ENCODE measurements at places on chromosomes 6 and 20.

DNA sequence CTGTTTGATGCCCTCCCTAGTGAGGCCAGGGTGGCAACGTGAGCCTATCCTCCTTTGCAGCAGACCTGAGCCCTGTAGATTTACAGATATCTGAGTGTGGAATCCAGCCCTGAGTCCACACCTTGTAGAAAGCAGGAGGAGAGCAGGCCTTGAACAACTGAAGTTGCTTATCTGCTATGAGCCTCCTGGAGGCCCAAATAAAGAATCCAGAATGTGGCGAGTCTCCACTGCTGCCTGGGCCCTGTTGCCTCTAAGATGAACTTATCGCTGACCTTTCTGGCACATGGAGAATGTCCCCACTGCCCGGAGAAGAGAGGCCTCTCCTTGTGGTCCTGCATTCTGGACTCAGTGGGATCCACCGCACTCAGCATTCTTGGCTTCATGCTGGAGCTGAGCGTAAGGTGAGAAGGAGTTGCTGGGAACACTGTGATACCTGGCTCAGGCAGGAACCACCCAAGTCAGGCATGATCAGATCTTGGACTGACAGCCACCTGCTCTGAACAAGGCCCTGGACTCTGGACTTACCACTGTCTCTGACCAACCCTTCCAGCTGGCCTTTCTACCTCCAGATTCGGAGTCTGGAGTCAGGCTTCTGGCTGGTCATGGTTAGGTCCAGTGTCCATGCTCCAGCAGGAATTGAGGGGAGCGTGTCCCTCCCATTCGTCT, 5.8 kb upstream of the MANBAL start:
- DNase-seq, result no peak

DNA sequence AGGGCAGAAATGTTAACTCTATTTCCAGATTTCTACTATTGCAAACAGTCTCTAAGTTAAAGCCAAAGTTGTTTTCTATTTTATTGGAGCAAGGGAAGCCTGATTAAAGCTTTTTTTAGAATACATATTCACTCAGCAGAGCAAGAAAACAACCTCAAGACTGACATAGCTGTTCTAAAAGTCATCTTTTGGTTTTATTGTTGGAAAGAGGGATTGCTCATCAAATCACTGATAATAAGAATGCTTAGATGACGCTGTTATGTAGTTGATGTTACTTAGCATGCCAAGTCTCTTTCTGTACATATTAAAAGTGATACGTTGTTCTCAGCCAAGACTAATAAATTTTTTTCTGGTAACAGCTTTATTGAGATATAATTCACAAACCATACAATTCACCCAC, 172.6 kb upstream of the LAMA2 start:
- DNase-seq, result no peak

DNA sequence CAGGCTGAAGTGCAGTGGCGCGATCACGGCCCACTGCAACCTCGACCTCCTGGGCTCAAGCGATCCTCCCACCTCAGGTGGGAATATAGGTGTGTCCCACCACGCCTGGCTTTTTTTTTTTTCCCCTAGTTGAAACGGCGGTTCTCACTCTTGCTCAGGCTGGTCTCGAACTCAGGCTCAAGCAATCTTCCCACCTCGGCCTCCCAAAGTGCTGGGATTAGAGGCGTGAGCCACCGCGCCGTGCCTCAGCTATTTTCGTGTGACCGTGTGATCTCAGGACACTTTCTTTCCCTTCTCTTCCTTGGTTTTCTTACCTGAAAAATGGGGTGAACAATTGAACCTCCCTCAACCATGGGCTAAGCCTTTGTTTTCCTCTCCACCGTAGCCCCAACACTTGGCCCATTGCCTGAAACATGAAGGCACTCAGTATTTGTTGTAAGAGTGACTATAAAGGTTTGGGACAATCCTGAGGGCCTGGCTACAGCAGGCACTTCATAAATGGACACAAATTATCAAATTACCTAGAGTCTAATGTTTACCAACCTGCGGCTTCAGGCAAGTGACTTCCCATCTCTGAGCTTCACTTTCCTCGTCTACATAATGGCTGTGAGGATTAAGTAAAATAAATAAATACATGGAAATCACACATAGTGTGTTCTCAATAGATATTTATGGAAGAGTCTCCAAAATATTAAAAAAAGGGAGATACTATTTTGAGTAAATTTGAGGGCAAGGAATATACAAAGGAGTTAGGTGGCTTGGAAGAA, 31.4 kb upstream of the ID1 start:
- DNase-seq, result peak; percentile 97

GRCh38 chr6:17865243-17865642, 122.2 kb downstream of the KIF13A start:
- DNase-seq, result no peak

GRCh38 chr6:143732536-143732935, 54.8 kb downstream of the PHACTR2 start:
- DNase-seq, result no peak

- no peak for DNase-seq
Measured at GRCh38 chr6:104218116-104218515, 641.6 kb downstream of the HACE1 start.

- no peak for DNase-seq
Measured at GRCh38 chr6:35668096-35668495, 20.6 kb downstream of the FKBP5 start.

DNA sequence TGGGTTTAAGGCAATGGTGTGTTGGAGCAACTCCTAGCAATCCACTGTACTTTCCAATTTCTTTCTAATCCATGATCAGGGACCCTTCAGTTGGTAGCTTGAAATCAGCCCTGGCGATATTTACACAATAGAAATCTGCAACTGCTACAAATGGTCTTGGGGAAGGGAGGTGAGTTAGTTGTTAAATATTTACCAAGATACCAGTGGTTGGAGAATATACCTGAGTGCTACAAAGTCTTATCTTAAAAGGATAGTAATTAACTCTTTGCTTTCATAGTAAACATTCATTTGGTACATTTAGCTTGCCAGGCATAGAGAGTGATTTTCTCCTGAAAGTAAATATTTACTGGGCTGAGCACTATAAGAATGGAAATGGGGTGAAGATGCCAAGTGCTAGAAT, 568.2 kb downstream of the BCKDHB start:
- DNase-seq, result no peak

DNA sequence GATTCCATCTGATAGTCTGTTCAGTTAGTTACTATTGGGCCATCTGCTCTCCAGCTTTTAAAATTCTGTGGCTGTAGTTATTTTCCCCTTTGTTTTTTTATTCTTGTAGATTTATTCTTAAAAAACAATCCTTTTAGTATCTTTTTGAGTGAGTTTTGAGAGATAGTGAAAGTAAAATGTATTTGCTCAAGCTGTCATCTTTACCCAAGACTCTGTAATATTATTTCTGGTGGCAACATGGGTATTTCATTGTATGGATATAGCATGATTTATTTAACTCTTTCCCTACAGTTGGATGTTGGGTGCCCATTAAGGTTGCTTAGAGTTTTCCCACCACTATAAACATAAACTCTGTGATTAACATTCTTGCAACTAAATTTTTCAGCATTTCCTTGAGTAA, 24.6 kb downstream of the STK4 start:
- no peak for DNase-seq

DNA sequence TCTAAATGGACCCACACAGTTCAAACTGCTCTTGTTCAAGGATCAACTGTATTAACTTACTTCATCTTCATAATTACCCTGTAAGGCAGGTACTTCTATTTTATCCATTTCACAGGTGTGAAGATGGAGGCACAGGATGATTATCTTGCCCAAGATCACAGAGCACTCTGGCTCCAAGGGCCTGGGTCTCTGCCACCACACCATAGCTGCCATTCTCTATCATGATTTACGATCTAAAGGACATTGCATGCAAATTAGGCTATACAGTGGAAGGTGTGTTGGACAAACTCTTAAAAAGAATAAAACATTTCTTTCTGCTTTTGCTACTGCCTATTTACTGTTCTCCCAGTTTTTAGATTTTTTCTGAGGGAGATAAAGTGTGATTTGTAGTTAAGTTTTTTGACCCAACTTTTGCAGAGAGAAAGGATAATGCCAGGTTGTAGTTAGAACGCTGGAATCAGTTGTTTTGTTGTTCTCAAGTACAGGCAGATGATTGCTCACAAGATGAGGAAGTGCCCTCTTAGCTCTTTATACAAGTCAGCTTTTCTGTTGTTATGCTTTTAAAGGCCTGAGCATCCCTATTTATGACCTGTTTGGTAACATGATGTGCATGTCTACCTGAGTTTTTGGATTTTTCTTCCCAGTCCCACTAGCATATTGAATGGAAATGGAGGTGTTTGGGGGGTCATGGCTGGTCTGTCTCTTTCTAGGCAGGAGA, 247.9 kb downstream of the ZFAND3 start:
- peak; percentile 44 for DNase-seq

DNA sequence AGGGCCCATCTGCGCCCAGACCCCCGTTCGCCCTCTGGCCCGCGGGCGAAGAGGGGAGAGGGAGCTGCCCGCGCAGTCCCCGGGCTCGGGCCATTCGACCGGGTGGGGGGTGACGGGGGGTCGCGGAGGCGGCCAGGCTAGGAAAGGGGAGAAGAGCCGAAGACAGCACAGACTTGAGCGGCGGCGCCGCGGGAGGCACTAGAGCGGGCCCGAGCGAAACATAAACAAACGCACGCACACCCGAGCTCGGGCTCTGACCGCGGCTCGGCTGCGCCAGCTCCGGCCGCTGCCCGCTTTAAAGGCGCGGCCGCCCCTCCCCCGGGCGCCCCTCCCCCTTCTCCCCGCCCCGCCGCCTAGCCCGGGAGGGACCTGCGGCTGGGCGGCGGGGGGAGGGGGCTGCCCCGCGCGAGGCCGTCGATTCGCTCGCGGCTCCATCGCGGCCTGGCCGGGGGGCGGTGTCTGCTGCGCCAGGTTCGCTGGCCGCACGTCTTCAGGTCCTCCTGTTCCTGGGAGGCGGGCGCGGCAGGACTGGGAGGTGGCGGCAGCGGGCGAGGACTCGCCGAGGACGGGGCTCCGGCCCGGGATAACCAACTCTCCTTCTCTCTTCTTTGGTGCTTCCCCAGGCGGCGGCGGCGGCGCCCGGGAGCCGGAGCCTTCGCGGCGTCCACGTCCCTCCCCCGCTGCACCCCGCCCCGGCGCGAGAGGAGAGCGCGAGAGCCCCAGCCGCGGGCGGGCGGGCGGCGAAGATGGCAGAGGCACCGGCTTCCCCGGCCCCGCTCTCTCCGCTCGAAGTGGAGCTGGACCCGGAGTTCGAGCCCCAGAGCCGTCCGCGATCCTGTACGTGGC, at the start of gene FOXO3:
Gene FOXO3, plus strand, starts transcription at position 455 of the 846 bp plus-strand sequence. Its CDS starts 292 bp downstream, at position 747.
- peak; percentile 88 for DNase-seq

- DNase-seq, result no peak
Measured at GRCh38 chr20:51687108-51687507, 81.1 kb downstream of the ATP9A start.

DNA sequence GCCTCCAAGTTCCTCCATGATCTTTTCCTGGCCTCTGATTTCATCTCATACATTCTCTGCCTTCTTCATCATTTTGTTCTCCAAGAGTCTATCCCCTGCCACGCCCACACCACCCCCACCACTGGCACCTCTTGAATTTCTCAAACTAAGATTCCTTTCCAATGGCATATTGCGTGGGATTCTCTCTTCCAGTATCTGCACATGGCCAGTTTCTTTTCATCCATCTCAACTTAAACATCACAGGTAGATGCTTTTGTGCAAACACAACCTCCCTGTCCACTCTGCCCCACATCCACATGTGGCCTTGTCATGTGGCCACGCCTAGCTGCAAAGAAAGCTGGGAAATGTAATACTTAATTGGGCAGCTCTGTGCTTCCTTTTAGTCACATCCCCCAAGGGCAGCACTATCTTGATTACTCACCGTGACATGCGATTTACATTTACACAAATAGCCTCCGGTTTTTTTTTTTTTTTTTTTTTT, 33.4 kb upstream of the ZMYND8 start:
- no peak for DNase-seq

GRCh38 chr6:165961233-165961632, 206.4 kb downstream of the TBXT start:
- no peak for DNase-seq

GRCh38 chr20:11012975-11013374, 339.2 kb upstream of the JAG1 start:
- no peak for DNase-seq

DNA sequence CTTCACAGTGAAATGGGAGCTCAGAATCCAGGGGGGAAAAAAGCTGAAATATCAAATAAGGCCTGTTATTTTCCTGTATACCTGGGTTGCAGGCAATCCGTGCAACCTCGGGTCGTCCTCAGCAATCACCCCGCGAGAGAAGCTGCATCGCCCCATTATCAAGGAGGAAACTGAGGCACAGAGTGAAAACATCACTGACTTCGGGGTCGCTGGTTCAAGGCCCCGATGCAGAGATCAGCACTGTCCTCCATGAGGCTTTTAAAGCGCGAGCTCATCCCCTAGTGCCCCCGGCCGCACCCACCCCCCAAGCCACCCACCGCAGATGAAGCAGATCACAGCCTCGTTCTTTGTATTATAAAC, 203.9 kb downstream of the PREX1 start:
- no peak for DNase-seq

GRCh38 chr6:43990627-43991619, 136.3 kb downstream of the MRPL14 start:
- peak; percentile 60 for DNase-seq

DNA sequence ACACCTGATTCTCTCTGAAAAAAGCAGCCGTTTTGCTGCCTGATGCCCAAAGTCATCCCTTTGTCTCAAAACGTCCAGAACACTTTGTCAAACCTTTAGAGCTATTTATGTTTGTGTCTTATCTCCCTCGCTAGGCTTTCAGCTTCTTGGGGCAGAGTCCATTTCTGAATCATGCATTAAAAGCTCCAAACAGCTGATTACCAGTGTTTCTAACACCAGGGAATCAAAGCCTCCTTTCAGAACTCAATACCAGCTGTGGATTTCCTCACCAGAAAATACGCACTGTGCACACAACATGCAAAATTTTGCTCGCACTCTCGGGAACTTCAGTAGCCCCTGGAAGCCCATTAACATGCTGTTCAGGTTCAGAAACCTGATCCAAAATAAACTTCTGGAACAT, 333.3 kb downstream of the HACE1 start:
- DNase-seq, result peak; percentile 21

- no peak for DNase-seq
Measured at GRCh38 chr6:138540468-138540867, 41.2 kb upstream of the NHSL1 start.

GRCh38 chr6:32664354-32664753, 2.1 kb downstream of the HLA-DQB1 start:
- no peak for DNase-seq

DNA sequence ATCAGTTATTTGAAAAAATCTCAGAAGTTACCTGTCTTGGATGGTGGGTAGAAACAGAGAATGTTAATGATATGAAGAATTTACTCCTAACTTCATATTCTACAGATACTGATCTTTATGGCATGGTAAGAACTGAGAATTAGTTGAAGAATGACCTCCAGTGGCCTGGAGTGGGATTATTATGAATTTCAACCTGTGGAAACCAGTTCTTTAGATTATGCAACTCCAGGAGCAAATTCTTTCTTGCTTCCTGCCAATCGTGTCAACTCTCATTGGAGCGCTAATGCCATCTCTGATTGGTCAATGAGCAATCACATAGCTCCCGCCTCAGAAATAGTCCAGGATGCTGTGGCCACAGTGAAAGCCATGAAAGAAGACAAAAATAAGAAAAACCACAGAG, 40.6 kb downstream of the LYRM2 start:
- DNase-seq, result peak; percentile 61

All from DMS153 (cell line).